ENCODE measurements at places on chromosomes 6 and 20.

- no peak overlapping the region for H3K27ac ChIP-seq
- no peak overlapping the region for H3K4me3 ChIP-seq
- H3K36me3 ChIP-seq = no peaks in the 10 kb centered on the region
- H3K4me1 ChIP-seq = no peaks in the 10 kb centered on the region
- DNase-seq = no peak
Observed at GRCh38 chr20:38907918-38908677, 18.1 kb upstream of the FAM83D start.

DNA sequence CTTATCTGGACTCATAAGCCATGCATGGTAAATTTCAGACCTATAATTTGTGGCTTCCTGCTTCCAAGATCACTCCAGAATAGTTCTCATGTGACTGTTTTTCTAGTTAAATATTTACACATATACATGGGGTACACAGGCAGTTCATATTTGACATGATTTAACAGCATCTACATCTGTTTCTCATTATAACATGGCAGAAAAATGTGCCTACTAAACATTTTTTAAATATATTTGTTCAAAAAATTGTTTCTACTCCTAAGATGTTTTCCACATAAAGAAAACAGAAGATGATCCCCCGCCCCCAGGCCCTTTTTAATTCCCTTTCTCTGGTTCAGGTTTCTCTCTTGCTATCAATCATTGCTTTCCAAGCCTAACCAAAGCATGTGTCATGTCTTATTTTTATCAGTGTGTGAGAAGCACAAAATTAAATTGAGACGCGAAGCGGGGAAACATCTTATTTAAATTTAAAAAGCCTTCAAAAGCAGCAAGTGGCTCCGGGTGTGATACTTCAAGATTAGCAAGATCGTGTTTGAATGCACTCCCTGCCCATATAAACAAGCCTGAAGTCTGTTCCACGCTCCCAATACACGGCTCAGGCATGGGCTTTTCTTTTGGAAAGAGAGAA is 37.3 kb downstream of the IPCEF1 start:
- peak; percentile 35 for DNase-seq
- peak overlapping the region; percentile 44 for H3K4me3 ChIP-seq
- peaks cover 35% of the 10 kb centered on the region for H3K4me1 ChIP-seq
- H3K36me3 ChIP-seq = no peaks in the 10 kb centered on the region
- H3K27me3 ChIP-seq = no peaks in the 10 kb centered on the region

DNA sequence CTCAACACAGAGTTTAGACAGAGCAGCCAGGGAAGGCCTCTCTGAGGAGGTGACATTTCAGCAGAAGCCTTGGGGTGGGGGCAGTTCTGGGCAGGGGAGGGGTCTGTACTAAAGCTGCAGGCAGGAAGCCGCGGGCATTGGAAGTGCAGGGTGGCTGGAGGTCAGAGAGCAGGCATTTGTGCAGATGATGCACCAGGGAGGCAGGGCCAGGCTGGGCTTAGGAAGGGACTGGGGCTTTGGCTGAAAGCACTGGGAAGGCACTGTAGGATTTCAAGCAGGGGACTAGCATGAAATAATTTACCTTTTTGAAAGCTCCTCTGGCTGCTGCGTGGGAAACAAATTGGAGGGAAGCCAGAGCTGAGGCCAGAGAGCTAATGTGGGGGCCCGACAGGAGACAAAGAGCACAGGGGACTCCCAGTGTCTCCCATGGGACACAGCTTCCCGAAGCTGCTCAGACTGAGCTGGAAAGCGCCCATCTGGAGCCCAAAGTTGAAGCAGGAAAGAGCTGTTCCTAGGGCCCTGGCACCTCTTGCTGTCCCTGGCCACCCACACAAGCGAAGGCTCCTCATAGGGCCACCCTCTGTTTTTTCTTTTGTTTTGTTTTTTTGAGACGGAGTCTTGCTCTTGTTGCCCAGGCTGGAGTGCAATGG is 19.3 kb downstream of the ADA start:
- no peak for DNase-seq
- H3K27ac ChIP-seq = peak overlapping the region; percentile 43
- no peaks in the 10 kb centered on the region for H3K36me3 ChIP-seq
- peaks cover 12% of the 10 kb centered on the region for H3K4me1 ChIP-seq
- no peak overlapping the region for H3K4me3 ChIP-seq

- H3K27ac ChIP-seq = no peak overlapping the region
- H3K4me1 ChIP-seq = no peaks in the 10 kb centered on the region
- no peak overlapping the region for H3K4me3 ChIP-seq
- no peaks in the 10 kb centered on the region for H3K36me3 ChIP-seq
- DNase-seq = no peak
- peaks cover 67% of the 10 kb centered on the region for H3K27me3 ChIP-seq
Observed at GRCh38 chr6:5950361-5950785, 56.4 kb downstream of the NRN1 start.

- peaks cover 3% of the 10 kb centered on the region for H3K4me1 ChIP-seq
- H3K27ac ChIP-seq = no peak overlapping the region
- no peak overlapping the region for H3K4me3 ChIP-seq
- DNase-seq = no peak
- H3K27me3 ChIP-seq = peaks cover 14% of the 10 kb centered on the region
Observed at GRCh38 chr6:107677399-107677798, 146.7 kb downstream of the SCML4 start.

- DNase-seq = no peak
- no peak overlapping the region for H3K27ac ChIP-seq
- peaks cover 53% of the 10 kb centered on the region for H3K27me3 ChIP-seq
- no peaks in the 10 kb centered on the region for H3K4me1 ChIP-seq
Observed at GRCh38 chr20:2006452-2007361, 12.8 kb upstream of the PDYN start.
